ENCODE measurements at places on chromosomes 7 and 10.

GRCh38 chr7:55903985-55904759 lies 16.9 kb downstream of the ZNF713 start:
- no peak for DNase-seq

GRCh38 chr10:122213766-122214165 lies 57.3 kb upstream of the BTBD16 start:
- no peak for DNase-seq

DNA sequence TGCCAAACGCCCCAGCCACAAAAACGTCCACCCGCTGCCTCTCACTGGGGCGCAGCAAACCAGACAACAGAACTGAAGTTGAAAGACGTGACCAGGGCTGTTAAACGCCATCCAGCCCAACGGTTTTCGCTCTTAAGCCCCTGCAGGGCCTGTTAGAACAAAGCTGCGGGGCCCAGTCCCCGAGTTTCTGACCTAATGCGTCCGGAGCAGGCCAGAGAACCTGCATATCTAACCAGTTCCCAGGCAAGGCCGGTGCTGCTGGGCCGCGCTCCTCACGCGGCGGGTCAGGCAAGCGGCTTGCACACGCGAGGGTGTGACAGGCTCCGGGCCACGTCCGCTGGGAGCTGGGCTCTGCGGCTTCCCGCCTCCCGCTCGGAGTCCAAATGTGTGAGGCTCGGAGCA lies 87.0 kb downstream of the PTPRN2 start:
- DNase-seq: no peak

- DNase-seq: peak; percentile 41
Observed at GRCh38 chr10:68471063-68471585, 649 bp downstream of the DNA2 start.

DNA sequence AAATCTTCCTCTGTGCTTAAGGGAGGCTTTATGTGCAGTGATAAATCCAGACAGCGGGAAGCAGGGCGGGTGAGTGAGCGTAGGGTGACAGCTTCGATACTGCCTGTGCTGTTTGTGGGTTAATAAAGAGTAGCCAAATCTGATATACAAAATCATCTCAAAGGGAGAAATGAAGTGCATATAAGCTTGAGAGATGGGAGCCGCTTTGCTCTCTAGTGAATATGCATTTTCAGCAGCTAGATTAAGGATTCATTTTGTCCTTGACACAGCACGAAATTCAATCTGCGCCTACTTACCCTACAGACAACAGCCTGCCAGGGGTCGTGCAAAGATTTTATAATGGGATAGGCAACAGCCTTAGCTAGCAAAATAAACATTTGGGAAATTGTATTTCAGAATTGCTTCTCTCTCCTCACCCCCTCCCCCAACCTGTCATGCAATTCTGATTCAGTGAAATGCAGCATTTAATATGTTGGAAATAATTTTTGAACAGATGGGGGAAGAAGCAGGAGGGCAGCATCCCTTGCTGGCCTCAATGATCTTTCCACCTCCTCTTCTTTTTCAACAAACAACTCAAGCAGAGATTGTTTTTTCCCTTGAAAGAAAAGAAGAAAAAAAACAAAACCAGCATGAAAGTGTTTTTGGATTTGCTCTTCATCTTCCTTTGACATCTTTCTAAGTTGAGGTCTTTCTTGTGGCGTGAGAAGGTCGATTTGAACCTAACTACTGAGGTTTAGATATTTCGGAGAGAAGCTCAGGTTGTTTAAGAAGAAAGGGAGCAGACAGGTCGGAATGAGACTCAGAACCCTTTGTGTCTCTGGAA lies 117.9 kb downstream of the AOAH start:
- DNase-seq: no peak

- DNase-seq: peak; percentile 8
Observed at GRCh38 chr7:94591176-94591575, 64.8 kb downstream of the SGCE start.

DNA sequence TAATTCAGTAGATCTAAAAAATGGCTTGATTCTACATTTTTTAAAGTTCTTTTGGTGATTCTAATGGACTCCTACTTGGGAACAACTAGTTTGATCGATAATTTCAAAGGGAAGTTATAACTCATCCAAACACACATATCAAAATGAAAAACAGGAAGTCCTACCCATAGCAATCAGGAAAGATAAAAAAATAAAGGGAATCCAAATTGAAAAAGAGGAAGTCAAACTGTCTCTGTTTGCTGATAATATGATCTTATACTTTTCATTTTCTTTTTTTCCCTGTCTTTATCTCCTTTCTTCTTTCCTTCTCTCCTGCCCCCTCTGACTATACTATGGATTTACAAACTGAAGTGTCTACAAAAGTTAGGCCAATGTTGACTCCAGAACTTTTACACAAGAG lies 118.8 kb downstream of the IQUB start:
- DNase-seq: peak; percentile 54

Data from Kasumi-1 (cell line).